ENCODE measurements at places on chromosomes 7 and 10.

DNA sequence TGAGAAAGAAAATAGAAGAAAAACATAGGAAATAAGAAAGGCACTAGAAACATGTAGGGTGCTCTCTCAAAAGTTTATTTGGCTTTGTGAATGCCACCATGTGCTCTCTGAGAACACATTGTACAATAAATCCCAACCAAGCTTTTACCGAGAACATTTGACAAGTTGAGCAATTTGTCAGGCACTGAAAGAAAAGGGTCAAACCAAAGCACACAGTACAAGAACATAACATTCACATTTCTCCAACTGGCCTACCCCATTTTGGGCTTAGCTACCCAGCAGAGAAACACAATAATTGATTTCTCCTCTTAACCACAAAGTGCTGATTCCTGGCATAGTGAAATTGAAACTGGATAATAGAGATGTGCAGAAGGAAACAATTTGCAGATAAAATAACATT is 69.2 kb upstream of the SLC39A12 start:
- no peak for DNase-seq

- no peak for DNase-seq
These were observed 175.2 kb downstream of the BMPER start for GRCh38 chr7:34080513-34080912.

- no peak for DNase-seq
These were observed 417.4 kb upstream of the GALNT17 start for GRCh38 chr7:70714506-70715038.

DNA sequence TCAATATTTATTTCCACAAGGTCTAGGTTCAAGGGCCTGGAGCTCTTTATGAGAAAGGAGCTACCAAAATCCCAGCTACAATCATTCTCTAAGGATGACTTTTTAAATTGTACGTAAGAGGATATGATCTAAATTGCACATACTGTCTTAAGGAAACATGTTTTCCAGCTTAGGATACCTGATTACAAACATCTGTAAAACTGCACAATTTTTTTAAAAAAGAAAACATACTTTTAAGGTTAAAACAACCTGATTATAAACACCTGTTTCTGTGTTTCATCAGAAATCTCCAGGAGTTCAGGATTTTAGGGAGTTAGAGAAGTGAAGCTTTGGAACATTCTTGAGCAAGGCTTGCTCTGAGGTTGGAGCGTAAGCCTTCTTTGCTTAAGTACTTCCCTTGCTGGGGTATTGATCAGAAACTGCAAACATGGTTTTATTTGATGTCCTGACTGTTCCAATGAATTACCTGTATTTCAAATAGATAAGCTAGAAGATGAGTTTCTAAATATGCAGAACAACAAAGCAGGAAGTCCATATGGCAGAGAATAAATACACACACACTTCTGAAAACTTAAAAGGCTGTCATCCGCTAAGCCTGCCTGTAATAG is 248.6 kb downstream of the GFRA1 start:
- no peak for DNase-seq

DNA sequence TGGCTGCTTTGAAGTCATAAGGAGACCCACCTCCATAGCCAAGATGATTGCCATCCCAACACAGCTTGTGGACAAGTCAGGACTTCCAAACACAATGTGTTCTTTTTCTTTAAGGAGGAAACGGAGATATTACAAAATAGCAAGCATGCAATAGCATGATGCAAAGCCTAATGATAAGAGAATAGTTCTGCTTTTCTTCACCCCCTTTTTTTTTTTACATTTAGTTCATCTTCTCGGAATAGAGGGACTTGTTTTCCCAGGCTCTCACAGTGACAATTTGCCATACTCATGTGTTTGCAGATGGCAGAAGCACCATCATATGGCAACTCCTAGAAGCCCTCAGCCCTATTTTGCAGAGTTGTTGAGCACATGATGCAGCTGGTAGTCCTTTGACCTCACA is 119.8 kb downstream of the ITGB8 start:
- DNase-seq, result no peak

DNA sequence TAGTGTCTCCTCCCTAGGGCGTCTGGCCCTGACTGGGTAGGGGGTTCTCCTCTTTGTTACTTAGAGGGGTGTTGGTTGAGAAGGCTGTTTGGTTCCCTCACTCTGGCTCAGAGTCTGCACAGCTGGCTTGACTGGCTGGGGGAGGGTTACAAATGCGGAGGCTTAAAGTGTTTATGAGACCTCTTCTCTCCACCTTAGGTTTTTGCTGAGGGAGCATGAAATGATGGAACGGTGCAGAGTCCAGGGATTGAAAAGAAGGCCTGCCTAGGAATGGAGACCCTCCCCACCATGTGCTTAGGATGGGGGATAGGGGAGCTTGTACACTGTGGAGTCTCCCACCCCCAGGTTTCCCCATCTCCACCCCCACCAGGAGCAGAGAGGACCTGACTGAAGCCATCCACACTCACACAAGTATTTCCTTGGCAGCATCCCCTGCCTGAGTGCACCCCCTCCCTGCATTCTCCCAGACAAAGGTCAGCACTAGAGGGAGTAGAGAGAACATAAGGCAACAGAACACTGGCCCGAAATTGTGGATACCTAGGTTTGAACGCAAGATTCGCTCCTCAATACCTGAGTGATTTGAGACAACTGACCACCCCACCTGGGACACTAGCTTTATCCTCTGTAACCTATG is 1.7 kb upstream of the LDB1 start:
- DNase-seq, result no peak

GRCh38 chr10:97774811-97775294 is 3.1 kb upstream of the SFRP5 start:
- no peak for DNase-seq

DNA sequence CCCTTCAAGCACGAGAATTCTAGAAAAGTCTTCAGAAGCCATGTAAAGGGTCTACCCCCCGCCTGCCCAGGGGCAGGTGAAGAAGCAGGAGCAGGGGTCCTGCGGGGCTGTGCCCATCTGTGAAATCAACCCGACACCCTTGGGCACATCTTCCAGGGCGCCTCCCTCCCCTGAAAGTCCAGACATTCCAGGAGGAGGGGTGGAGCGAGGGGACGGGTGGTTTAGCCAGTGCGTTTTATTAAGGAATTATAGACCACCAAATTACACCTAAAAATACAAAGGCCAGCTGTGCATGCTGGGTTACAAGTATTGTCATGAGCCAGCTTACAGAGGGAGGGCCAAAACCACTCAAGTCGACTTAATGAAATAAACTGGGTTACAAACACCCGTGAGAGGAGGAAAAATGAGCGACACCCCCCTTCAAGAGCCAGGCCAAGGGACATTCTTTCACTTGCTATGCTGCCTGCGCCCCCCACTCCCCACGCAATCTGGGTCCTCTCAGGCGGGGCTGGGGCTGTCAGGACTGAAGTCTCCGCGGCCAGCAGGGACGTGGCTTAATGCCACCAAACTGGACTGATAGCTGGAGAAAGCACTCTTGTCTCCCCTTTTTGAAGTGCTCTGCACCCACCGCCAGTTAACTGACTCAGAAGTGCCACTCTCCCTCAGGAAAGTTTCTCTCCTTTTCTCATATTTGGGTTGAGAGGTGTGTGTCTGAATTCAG is 360.3 kb downstream of the FRMD4A start:
- no peak for DNase-seq

DNA sequence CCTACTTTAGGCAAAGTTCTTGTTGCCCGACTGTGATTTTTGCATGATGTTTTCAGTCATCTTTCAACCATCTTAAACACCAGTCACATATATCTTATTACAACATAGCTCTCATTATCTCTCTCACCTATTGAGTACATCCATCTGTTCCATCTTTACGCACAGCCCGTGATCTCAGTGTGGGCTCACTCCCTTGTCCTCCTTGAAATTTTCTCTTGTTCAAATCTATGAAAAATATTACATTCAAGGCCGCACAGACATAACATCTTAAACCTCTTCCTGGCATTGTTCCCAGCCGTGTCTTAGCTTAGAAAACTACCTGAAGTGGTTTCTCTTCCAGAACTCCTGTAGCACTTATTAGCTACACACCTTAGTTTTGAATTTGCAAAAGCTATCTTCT is 32.6 kb downstream of the NET1 start:
- no peak for DNase-seq

DNA sequence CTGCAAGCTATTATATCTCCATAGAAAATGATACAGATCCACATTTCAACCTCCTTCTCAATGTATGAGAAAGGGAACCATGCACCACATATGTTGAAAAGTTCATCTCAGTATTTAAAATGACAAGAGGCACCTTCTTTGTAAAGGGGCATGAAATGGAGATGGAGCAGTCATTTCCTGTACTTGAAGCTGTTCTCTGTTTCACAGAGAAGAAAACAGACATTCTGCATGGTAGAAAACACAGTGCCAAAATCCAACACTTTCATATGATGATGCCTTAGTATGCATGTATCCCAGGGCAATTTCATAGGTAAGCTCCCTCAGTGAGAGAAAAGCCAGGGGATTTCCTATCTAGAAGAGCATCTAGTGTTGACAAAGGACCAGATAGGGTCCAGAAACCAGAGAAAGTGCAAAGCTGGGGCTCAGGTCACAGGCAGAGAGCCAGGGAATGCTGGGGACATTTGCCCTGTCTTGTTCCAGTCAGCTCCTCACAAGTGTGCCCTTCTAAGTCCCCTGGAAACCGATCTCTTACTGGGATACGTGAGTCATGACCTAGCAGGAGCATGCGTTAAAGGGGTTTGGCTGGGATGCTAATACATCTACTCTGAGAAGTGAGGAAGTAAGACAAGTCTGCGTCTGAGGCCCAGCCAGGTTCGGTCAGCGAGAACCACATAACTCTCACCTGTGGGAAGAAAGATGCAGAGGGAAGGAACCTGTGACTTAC is 118.7 kb downstream of the ICA1 start:
- no peak for DNase-seq

DNA sequence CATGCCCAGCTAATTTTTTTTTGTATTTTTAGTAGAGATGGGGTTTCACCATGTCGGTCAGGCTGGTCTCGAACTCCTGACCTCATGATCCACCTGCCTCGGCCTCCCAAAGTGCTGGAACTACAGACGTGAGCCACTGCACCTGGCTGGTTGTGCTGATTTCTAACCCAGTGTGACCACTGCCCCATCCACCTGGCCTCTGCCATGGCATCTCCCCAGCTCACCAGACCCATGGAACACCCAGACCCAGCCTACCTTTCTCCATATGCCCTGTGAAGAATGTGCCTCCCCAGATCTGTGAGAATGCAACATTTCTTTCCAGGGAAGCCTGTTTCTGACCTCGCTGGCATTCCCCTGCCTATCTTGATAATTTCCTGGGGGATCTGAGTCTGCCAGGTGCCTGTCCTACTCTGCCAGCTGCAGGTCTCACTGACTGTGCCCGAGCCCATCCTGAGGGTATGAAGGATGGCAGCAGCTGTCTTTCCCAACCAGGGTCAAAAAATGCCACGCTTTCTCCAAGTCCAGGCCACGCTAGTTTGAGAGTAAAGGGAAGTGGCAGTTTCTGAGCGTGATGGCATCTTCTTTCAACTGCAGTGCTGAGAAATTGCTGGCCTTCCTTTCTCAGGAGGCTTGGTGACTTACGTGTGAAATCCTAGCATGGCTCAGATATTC is 324.4 kb upstream of the ZNF32 start:
- DNase-seq, result no peak

GRCh38 chr7:157979636-157980340 is 607.8 kb downstream of the PTPRN2 start:
- no peak for DNase-seq

- DNase-seq, result no peak
These were observed 18.2 kb downstream of the GPR146 start for GRCh38 chr7:1062296-1063294.

DNA sequence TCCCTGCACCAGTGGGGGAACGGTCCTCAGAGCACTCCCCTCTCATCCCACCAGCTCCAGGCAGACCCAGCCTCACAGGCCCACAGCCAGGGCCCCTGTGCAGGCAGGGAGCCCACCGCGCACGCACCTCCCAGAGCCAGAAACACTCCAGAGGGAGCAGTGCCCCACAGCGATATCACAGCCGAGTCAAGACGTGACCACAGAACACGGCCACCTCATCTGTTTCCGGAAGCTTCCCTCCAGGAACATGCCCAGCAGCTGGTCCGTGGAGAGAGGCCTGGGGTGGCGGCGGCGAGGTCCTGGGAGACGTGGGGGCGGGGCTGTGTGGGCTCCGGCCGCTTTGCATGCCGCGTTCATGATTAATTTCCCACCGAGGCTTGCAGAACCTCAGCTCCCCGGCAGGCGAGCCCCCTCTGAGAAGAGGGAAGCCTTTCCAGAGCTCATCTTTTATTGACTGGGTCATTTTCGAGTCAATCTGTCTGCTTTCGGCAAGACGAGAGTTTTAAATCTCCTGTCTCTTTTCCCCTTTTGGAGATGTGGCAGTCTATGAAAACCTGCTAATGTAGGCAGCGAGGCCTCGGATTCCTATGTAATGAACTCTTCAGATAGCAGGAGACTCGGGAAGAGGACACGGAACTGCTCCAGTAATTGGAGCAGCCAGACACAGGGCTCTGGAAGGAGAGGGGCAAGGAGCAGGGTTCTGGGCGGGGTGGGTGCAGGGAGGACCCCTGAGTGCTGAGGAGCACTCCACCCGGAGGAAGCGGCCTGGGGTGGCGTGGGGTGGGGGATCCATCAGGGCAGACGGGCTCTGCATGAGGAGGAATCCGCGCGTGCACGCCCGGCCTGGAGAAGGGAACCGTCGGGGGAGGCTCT is 242.8 kb downstream of the ELFN1 start:
- DNase-seq, result no peak
